ENCODE measurements at places on chromosomes 2 and 18.

DNA sequence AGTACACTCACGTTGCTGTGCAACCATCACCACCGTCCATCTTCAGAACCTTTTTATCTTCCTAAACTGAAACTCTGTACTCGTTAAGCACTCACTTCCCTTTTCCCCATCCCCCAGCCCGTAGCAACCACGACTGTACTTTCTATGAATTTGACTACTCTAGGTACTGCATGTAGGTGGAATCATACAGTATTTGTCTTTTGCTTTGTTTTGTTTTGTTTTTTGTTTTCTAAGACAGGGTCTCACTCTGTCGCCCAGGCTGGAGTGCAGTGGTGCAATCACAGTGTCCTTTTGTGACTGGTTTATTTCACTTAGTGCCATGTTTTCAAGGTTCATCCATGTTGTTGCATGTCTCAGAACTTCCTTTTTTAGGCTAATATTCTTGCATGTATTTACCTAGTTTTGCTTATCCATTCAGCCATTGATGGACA, 7.0 kb upstream of the TYMS start:
- DNase-seq: no peak

GRCh38 chr2:41922177-41922576, 125.6 kb upstream of the PKDCC start:
- DNase-seq: no peak

DNA sequence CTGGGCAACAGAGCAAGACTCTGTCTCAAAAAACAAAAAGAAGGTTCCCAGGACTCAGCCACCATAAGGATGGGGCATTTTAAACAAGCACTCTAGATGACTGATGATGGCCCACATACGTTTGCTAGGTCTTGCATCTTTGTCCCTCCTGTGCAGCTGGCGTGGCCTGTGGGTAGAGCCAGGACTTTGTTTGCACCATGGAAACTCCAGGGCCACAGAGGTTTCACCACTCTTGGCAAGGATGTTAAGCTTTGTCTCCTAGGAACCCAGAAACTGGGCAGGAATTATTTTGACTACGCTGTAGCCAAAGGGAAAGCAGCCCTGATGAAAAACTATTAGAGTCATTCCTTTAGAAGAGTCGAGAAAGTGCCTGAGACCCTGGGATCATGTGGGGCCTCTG, 75.3 kb upstream of the STPG4 start:
- DNase-seq: no peak

GRCh38 chr2:122063716-122064115, 308.3 kb downstream of the TSN start:
- no peak for DNase-seq

- DNase-seq: no peak
These were observed 635.0 kb downstream of the ARHGAP15 start for GRCh38 chr2:143764261-143764660.

- no peak for DNase-seq
These were observed 74.8 kb downstream of the RBMS1 start for GRCh38 chr2:160418853-160419252.
